ENCODE measurements at places on chromosomes 5 and 9.

GRCh38 chr5:35852084-35852734, 4.5 kb upstream of the IL7R start:
- DNase-seq = no peak

GRCh38 chr5:167895899-167896659, 395.4 kb upstream of the WWC1 start:
- DNase-seq = no peak

GRCh38 chr9:91411096-91411771, 12.4 kb downstream of the NFIL3 start:
- DNase-seq = no peak

DNA sequence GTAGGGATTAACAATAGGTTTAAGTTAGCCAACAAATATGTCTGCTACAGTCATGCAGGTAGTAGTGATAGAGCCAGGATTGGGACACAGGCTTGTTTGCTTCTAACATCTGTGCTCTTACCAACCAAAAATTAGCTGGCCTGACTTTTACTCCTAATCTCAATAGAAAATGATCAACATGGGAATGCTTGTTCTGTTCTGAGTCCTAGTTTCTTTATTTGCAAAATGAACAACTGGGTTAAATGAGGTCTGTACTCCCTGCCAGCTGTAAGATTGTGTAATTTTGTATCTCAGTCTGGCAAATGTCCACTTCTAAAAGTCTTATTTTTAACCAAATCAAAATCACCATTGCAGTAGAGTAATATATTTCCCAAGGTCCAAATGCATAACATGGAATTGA, 216.8 kb downstream of the NMUR2 start:
- no peak for DNase-seq

DNA sequence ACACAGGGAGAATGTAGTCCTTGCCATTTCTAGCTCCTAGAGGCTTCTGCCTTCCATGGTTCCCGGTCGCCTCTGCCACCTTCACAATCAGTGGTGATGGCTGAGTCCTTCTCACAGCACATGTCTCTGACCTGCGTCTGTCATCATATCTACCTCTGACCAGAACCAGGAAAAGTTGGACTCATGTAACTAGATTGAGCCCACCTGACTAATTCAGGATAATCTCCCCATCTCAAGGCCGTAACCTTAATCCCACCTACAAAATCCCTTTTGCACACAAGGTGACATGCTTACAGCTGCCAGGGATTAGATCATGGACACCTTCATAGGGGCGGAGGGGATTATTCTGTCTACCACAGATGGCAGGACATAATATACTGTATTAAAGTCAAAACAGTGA, 375.6 kb downstream of the ICE1 start:
- no peak for DNase-seq

Measured in ELF-1 (cell line).